ENCODE measurements at places on chromosomes 11 and 22.

DNA sequence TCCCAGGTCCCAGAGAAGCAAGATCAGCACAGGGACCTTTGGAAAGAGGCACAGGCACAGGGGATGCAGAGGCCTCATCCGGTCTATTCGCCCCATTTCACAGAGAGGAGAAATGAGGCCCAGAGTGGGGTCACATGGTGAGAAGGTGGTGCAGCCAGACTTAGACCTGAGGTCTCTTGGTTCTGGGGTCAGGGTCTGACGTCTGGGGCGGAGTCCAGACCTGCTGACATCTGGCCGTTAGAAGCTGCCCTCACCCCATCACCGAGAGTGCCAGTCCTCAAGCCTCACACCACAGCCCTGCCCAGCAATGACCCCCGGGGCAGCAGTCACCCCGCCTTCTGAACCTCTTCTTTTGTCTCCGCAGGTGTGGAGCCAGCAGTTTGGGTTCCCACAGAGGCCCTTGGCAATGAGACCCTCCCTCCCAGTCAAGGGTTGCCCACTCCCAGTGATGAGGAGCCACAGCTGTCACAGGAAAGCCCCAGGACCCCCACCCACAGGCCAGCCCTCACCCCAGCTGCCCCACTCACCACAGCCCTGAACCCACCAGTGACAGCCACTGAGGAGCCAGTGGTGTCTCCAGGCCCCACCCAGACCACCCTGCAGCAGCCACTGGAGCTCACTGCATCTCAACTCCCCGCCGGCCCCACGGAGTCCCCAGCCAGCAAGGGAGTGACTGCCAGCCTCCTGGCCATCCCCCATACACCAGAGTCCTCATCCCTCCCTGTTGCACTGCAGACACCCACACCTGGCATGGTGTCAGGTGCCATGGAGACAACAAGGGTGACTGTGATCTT lies 62.4 kb downstream of the OTOG start:
- DNase-seq = no peak

GRCh38 chr11:76778874-76779273 lies 4.3 kb upstream of the TSKU start:
- no peak for DNase-seq

DNA sequence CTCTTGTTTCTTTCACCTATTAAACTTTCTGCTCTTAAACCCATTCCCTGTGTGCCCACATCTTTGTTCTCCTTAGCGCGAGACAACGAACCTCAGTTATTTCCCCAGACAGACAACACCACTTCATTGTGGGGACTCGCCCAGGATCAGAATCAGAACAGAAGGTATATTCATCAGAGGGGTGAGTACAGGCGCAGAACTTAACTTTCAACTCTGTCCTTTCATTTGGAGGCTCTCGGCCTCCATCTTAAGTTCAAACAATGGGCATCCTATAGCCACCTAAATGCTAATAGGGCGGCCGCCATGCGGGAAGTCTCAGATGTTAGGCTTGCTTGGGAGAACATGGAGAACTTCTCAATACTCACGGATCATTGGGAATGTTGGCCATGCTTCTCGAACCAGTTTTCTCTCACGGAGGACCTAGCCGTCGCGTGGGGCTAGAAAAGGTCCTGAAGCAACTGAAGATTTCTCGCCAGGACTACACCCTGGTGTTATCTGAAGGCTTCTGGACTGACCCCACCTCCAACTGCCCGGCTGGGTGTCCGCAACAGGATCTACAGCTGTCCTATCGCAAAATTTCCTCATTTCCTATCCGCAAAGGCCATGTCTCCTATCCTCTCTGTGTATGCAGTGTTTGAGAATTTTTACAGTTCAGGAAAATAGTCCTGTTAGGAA lies 13.4 kb upstream of the HYLS1 start:
- no peak for DNase-seq

- no peak for DNase-seq
These were observed 30.8 kb downstream of the BLID start for GRCh38 chr11:122085264-122085663.

DNA sequence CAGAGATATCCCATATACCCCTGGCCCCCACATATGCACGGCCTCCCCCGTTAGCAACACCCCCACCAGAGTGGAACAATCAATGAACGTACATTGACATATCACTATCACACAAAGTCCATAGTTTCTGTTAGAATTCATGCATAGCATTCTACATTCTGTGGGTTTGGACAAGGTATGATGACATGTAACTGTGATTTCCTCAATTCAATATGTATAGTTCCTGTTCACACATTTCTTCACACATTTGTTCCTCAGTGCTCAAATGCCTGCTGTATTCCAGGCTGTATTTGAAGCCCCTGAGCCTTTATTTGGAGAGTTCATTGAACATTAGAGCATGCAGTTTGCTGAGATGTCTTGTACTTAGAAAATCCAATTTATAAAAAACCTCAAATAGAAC lies 69.9 kb downstream of the PTPRJ start:
- DNase-seq = no peak

GRCh38 chr11:19218786-19219460 lies 17.1 kb upstream of the CSRP3 start:
- DNase-seq = no peak

GRCh38 chr11:30174265-30175020 lies 56.4 kb upstream of the FSHB start:
- DNase-seq = no peak

GRCh38 chr11:86812981-86813380 lies 12.6 kb downstream of the PRSS23 start:
- no peak for DNase-seq

DNA sequence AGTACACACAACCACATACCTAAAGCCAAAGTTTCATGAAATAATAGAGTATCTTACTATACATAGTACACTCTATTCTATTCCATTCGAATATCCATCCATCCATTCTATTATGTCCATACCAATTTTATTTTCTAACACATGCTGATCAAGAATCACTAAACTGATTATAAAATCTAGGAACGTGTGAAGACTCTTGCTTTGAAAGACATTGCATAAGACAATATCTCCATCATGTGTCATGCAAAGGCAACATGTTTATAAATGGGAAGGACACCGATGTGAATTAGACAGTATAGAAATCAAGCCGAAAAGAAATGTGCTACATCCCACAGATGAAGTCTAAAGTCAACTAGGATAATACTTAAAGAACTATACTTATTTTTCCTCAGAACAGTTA lies 1561.5 kb upstream of the TENM4 start:
- DNase-seq = no peak

- no peak for DNase-seq
These were observed 988 bp downstream of the MGAT3 start for GRCh38 chr22:39457556-39458443.

- no peak for DNase-seq
These were observed 56.6 kb upstream of the UBASH3B start for GRCh38 chr11:122598971-122599370.
